Osteoblast (primary cell): ENCODE measurements at places on chromosomes 5 and 9. TPM values are rescaled to one million over a fixed set of nuclear protein-coding genes. Genes with fewer than 3 reads are reported as not detected.
A peak's percentile ranks its signal among the peaks of the same experiment; 100 is the strongest.

GRCh38 chr9:34456151-34456550 is 2.2 kb downstream of the FAM219A start:
- H3K4me3 ChIP-seq, result no peak overlapping the region
- no peak overlapping the region for H3K27ac ChIP-seq

DNA sequence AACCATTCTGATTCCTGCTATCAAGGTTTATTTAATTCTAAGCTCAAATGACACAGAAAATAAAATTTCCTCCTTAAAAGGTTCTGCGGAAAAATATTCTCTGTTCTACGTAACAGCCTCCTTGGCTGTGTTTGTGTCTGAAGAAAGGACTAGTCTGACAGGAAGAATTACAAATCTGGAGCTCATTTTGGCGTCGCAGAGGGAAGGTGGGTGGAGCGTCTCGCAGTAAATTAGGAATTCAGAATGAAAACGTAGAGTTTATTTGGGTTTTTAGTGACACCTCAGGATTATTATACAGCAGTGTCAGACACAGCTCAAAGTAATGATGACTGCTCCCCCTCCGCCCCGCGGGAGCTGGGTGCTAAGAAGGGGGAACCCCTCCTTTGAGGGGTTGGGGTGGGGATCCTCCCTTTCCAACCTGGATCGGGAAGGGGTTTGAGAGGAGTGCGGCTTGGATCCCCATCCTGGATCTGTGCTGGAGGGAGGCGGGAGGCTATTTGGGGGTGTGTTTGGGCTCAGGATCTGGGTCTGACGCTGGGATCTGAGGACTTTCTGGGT is 933 bp upstream of the TGFBR1 start:
- peaks cover 33% of the 10 kb centered on the region for H3K4me1 ChIP-seq
- no peaks in the 10 kb centered on the region for H3K36me3 ChIP-seq
- no peaks in the 10 kb centered on the region for H3K27me3 ChIP-seq
- H3K4me3 ChIP-seq, result peak overlapping the region; percentile 87
- peak overlapping the region; percentile 74 for H3K27ac ChIP-seq

DNA sequence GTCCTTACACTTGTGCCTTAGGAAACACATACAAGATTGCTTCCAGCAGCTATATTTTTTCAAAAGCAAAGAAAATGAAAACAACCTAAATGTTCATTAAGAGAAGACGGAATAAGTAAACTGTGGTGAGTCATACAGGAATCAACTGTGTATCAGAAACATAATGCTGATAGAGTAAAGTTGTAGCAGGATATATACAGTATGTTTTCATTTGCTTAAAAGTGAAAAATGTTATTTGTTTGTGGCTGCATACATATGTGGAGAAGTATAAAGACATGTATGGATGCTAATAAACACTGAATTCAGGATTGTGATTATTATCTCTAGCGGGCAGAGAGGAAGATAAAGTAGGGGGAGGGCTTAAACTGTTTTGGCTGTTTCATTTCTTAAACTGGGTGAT is 8.3 kb downstream of the DCTN4 start:
- no peaks in the 10 kb centered on the region for H3K4me1 ChIP-seq
- no peak overlapping the region for H3K4me3 ChIP-seq
- no peaks in the 10 kb centered on the region for H3K27me3 ChIP-seq

GRCh38 chr5:178505639-178506407 is 84.4 kb downstream of the COL23A1 start:
- no peak for DNase-seq
- no peaks in the 10 kb centered on the region for H3K4me1 ChIP-seq
- no peak overlapping the region for H3K27ac ChIP-seq
- H3K27me3 ChIP-seq, result no peaks in the 10 kb centered on the region
- H3K36me3 ChIP-seq, result no peaks in the 10 kb centered on the region

Gene HK3
- total RNA-seq, result under 0.01 and 1.8 TPM in 2 replicates

Gene ELOVL7
- total RNA-seq, result under 0.01 TPM in 2 replicates

Gene FCN2
- total RNA-seq, result not detected in 2 replicates

Gene PDGFRB
- 531 and 567 TPM in 2 replicates for total RNA-seq

GRCh38 chr9:38018241-38018957 is 50.6 kb downstream of the SHB start:
- peaks cover 5% of the 10 kb centered on the region for H3K36me3 ChIP-seq
- peak; percentile 22 for DNase-seq
- peak overlapping the region; percentile 85 for H3K27ac ChIP-seq
- no peak overlapping the region for H3K4me3 ChIP-seq
- H3K4me1 ChIP-seq, result peaks cover 53% of the 10 kb centered on the region

Gene PCDHA6
- total RNA-seq, result 0.88 and 1.1 TPM in 2 replicates

GRCh38 chr5:165209101-165209727 is 1703.8 kb downstream of the MAT2B start:
- H3K4me1 ChIP-seq, result no peaks in the 10 kb centered on the region
- H3K36me3 ChIP-seq, result no peaks in the 10 kb centered on the region
- H3K27me3 ChIP-seq, result no peaks in the 10 kb centered on the region

Gene SPINK4
- not detected in 2 replicates for total RNA-seq

- no peaks in the 10 kb centered on the region for H3K36me3 ChIP-seq
- H3K27me3 ChIP-seq, result no peaks in the 10 kb centered on the region
- no peak overlapping the region for H3K4me3 ChIP-seq
- H3K4me1 ChIP-seq, result no peaks in the 10 kb centered on the region
- H3K27ac ChIP-seq, result no peak overlapping the region
- DNase-seq, result no peak
Observed at GRCh38 chr5:24788829-24789514, 144.2 kb upstream of the CDH10 start.

DNA sequence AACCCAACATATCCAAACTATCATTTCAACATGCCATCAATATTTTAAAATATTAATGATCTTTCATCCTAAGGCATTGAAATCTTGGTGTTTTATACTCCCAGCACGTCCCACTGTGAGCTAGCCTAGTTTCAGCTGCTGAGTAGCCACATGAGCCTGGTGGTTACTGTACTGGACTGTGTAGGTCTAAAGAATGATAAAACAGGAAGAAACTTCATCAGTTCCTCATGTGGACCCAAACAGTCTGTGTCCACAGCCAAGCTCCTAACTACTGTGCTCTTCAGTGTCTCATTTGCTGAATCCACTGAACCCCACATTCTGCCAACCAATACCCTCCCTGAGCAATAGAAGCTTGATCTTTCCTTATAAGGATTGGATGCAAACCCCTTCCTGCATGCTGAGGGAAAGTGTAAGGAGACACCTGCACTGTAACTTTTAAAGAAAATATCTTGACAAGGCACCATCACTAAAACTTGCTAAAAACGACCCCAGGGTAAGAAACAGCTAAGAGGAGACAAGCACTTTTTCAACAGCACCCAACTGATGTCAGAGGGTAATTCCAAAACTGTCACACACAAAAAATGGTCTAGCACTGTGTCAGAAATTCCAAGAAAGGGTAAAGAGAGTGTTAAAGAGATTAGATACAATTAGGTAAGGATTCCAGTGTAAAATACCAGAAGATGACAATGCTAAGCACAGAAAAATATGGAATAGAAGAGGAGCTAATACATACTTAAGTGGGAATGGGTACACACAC is 126.9 kb downstream of the SPOCK1 start:
- peak overlapping the region; percentile 4 for H3K27ac ChIP-seq
- no peaks in the 10 kb centered on the region for H3K27me3 ChIP-seq
- no peak overlapping the region for H3K4me3 ChIP-seq
- no peak for DNase-seq

Gene AUH
- total RNA-seq, result 17.0 and 17.7 TPM in 2 replicates

- H3K36me3 ChIP-seq, result no peaks in the 10 kb centered on the region
- no peak overlapping the region for H3K4me3 ChIP-seq
- peak; percentile 17 for DNase-seq
- peak overlapping the region; percentile 38 for H3K27ac ChIP-seq
Observed at GRCh38 chr5:150638488-150639376, 1.7 kb upstream of the SYNPO start.

Gene BAAT
- under 0.01 TPM in 1 of 2 replicates, not detected in the other for total RNA-seq

- H3K27me3 ChIP-seq, result no peaks in the 10 kb centered on the region
- H3K4me3 ChIP-seq, result no peak overlapping the region
- H3K36me3 ChIP-seq, result no peaks in the 10 kb centered on the region
- no peak for DNase-seq
- no peak overlapping the region for H3K27ac ChIP-seq
- no peaks in the 10 kb centered on the region for H3K4me1 ChIP-seq
Observed at GRCh38 chr5:95020345-95020744, 264.5 kb downstream of the MCTP1 start.

Gene CDX1
- total RNA-seq, result 0.29 and 0.36 TPM in 2 replicates

Gene FAM81B
- total RNA-seq, result not detected in 2 replicates

- H3K27ac ChIP-seq, result peak overlapping the region; percentile 60
- no peaks in the 10 kb centered on the region for H3K27me3 ChIP-seq
- H3K4me3 ChIP-seq, result peak overlapping the region; percentile 56
- DNase-seq, result peak; percentile 85
Observed at GRCh38 chr5:36950586-36951457, 74.3 kb downstream of the NIPBL start.

- no peaks in the 10 kb centered on the region for H3K4me1 ChIP-seq
- no peak overlapping the region for H3K27ac ChIP-seq
- H3K4me3 ChIP-seq, result no peak overlapping the region
- no peaks in the 10 kb centered on the region for H3K36me3 ChIP-seq
- DNase-seq, result no peak
- H3K27me3 ChIP-seq, result peaks cover 11% of the 10 kb centered on the region
Observed at GRCh38 chr5:73987915-73988314, 361.9 kb downstream of the ARHGEF28 start.

GRCh38 chr5:74995926-74996325 is 56.4 kb downstream of the GCNT4 start:
- H3K4me3 ChIP-seq, result no peak overlapping the region
- peaks cover 3% of the 10 kb centered on the region for H3K27me3 ChIP-seq
- H3K27ac ChIP-seq, result no peak overlapping the region
- no peaks in the 10 kb centered on the region for H3K36me3 ChIP-seq
- DNase-seq, result no peak
- no peaks in the 10 kb centered on the region for H3K4me1 ChIP-seq

DNA sequence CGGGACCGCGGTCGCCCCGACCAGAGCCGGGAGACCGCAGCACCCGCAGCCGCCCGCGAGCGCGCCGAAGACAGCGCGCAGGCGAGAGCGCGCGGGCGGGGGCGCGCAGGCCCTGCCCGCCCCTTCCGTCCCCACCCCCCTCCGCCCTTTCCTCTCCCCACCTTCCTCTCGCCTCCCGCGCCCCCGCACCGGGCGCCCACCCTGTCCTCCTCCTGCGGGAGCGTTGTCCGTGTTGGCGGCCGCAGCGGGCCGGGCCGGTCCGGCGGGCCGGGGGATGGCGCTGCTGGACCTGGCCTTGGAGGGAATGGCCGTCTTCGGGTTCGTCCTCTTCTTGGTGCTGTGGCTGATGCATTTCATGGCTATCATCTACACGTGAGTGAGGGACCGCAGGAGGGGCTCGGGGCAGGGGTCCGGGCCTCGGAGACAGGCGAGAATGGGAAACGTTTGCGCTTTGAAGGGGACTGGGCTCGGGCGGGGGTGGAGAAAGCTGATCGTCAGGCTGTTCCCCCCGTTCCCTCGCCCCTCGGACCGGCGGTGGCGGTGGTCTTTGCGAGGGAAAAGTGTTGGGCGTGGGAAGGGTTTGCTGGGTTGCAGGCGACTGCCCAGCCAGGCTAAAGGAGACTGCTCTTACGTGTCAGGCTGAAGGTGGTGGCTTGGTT is 457 bp downstream of the UGCG start:
- peaks cover 23% of the 10 kb centered on the region for H3K4me1 ChIP-seq
- no peaks in the 10 kb centered on the region for H3K27me3 ChIP-seq
- H3K4me3 ChIP-seq, result peak overlapping the region; percentile 82
- H3K27ac ChIP-seq, result peak overlapping the region; percentile 97

Gene ACTBL2
- total RNA-seq, result not detected in 2 replicates

DNA sequence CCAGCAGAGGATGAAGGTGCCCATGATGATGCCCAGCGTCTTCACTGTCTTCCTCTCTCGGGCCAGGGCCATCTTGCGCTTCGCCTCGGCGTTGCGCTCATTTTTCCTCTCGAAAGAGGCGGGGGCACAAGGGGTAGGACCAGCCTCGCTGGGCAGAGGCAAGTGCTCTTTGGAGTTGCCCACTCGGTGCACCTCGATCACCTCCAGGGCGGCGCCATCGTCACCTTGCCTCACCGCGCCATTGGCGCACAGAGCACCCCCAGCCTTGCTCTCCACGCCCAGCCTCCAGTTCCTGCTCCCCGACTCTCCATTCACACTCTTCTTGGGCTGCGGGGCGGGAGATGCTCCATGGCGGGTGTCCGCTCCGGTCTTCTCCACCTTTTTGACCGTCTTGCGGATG is 1.6 kb downstream of the HTR1A start:
- no peaks in the 10 kb centered on the region for H3K36me3 ChIP-seq
- no peaks in the 10 kb centered on the region for H3K4me1 ChIP-seq
- no peak overlapping the region for H3K27ac ChIP-seq
- H3K4me3 ChIP-seq, result no peak overlapping the region

Gene TLX3
- not detected in 2 replicates for total RNA-seq

Gene PCDHGB3
- 6.2 and 8.0 TPM in 2 replicates for total RNA-seq

Gene SLC34A3
- total RNA-seq, result not detected in 2 replicates

Gene C9orf50
- total RNA-seq, result under 0.01 and 0.36 TPM in 2 replicates

DNA sequence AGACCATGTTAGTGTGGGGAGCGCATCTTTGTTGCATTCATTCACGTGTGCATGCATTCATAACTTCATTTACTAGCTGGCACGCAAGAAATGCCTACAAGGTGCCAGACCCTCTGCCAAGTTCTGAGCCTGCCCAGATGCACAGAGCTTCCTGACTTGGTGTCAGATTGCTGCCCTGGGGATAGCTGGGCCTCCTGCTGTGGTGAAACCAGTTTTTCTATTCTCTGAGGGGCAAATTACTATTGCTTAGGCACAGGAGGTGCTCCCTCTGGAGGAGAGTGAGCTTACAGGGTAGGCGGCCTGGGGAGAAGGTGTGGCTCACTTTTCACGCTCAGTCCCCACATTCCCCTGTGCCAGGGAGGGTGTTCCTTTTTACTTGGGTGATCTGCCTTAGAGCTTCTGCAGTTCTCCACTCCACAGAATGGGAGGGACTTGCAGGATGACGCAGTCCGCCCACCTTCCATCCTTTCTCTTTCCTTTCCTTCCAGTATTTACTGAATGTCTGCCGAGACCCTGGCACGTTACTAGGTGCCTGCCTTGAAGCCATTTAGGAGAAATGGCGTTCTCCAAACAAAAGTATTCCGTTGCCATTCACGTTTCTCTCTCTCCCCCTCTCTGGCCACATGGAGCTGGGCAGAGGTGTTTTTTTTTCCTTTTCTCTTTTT is 27.9 kb upstream of the CTNNA1 start:
- peaks cover 13% of the 10 kb centered on the region for H3K4me1 ChIP-seq
- H3K27ac ChIP-seq, result peak overlapping the region; percentile 44
- no peak for DNase-seq
- H3K4me3 ChIP-seq, result peak overlapping the region; percentile 4
- H3K27me3 ChIP-seq, result peaks cover 4% of the 10 kb centered on the region

Gene DDX4
- under 0.01 TPM in 1 of 2 replicates, not detected in the other for total RNA-seq

Gene SNCAIP
- 6.2 and 8.0 TPM in 2 replicates for total RNA-seq

- no peaks in the 10 kb centered on the region for H3K36me3 ChIP-seq
- H3K4me1 ChIP-seq, result no peaks in the 10 kb centered on the region
- no peak overlapping the region for H3K27ac ChIP-seq
- no peak for DNase-seq
- no peak overlapping the region for H3K4me3 ChIP-seq
- no peaks in the 10 kb centered on the region for H3K27me3 ChIP-seq
Observed at GRCh38 chr5:128966375-128966774, 1.1 kb downstream of the SLC27A6 start.

Gene C5orf58
- total RNA-seq, result not detected in 2 replicates

GRCh38 chr5:32283061-32283460 is 29.7 kb downstream of the MTMR12 start:
- H3K4me3 ChIP-seq, result no peak overlapping the region
- H3K4me1 ChIP-seq, result peaks cover 24% of the 10 kb centered on the region
- H3K27me3 ChIP-seq, result no peaks in the 10 kb centered on the region
- DNase-seq, result peak; percentile 18
- peaks cover 2% of the 10 kb centered on the region for H3K36me3 ChIP-seq
- H3K27ac ChIP-seq, result no peak overlapping the region

GRCh38 chr9:111148052-111149017 is 110.1 kb upstream of the LPAR1 start:
- no peak for DNase-seq
- peaks cover 5% of the 10 kb centered on the region for H3K4me1 ChIP-seq
- H3K36me3 ChIP-seq, result no peaks in the 10 kb centered on the region
- no peaks in the 10 kb centered on the region for H3K27me3 ChIP-seq
- no peak overlapping the region for H3K4me3 ChIP-seq
- no peak overlapping the region for H3K27ac ChIP-seq
